ENCODE measurements at places on chromosomes 7 and 10. TPM values are rescaled to one million over a fixed set of nuclear protein-coding genes. Genes with fewer than 3 reads are reported as not detected.
A peak's percentile ranks its signal among the peaks of the same experiment; 100 is the strongest.

GRCh38 chr7:151392426-151392825 is 17.4 kb downstream of the WDR86 start:
- no peak for DNase-seq

DNA sequence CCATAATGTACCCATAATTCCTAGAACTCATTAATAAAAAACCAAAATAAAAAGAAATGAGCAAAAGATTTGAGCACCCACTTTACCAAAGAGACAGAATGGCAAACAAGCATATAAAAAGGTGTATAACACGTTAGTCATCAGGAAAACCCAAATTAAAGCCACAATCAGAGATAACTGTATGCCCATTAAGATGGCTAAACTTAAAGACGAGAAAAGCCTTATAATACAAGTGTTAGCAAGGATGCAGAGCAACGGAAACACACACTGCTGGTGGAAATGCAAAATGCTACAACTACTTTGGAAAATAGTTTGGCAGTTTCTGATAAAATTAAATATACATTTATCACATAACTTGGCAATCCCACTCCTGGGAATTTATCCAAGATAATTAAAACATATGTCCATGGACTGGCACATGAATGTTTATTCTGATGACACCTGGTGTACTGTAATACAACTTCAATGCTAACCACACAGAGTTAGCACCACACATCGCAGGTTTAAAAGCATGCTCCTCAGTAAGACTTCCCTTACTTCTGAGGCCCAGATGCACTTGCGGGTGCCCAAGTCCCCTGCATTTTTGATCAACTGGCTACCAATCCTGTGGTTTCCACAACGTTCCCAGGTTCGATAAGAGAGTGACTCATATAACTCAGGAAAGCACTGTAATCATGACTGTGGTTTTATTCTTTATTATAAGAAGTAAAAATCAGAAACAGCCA is 158.6 kb downstream of the SNX13 start:
- no peak for DNase-seq

DNA sequence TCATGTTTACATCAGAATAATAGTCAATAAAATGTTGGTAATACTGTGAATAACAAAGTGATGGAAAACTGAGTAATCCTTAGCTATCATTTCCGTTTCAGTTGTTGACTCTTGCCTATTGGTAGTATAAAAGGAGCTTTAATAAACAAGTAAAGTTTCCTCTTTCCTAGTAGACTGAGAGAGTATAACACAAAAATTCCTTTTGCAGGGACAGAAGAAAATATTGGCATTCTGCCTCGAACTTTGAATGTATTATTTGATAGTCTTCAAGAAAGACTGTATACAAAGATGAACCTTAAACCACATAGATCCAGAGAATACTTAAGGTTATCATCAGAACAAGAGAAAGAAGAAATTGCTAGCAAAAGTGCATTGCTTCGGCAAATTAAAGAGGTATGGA is 9.4 kb downstream of the KIF20B start:
- DNase-seq = no peak

DNA sequence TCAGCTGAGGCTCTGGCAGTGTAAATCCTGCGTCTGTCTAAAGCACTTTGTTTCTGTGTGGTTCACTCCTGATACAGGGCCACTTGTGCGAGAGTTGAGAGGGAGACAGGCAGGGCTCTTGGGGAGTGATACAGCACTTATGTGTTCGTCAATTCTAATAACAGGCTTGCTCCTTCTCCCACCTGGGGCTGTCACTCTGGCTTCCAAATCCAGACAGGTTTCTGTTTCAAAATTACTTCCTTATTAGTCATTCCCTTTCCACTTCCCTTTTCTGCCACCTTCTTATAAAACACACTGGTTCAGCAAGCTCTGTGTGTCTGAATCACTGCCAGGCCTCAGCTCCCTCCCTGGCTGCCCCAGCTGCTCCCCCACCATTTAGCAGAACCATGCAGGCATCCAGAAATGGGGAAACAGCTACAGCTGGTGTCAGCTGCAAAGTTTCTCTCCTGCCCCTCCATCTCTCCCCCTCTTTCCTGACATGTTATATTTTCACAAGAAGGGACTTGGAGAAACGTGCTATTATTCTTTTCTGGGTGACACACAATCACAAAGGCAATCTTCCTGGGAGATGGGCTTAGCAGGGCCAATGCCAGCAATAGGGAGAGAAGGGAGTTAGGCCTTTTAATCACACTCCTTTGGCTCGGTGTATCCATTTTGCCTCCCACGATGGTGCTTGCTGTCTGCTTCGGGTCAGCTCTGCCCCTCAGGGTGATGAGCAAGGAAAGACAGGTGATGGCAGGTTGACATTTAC is 58.4 kb upstream of the ZNRF2 start:
- peak; percentile 74 for DNase-seq

- peak; percentile 70 for DNase-seq
Measured at GRCh38 chr10:88879534-88880281, at the start of gene STAMBPL1. Gene STAMBPL1, plus strand, starts transcription at chr10:88880245. Its CDS starts 21,464 bp downstream, at chr10:88901709.

Gene ZNF804B
- total RNA-seq = not detected

Gene MALRD1
- 0.27 TPM for total RNA-seq

Data from colonic mucosa (tissue), 4 donors.